ENCODE measurements at places on chromosomes 7 and 10. TPM values are rescaled to one million over a fixed set of nuclear protein-coding genes. Genes with fewer than 3 reads are reported as not detected.

The ZNF804B gene
- total RNA-seq, result not detected

The ALOX5 gene
- 183 TPM for total RNA-seq

- DNase-seq, result no peak
- peaks cover 17% of the 10 kb centered on the region for H3K4me1 ChIP-seq
- no peak overlapping the region for H3K4me3 ChIP-seq
- H3K36me3 ChIP-seq, result peaks cover 53% of the 10 kb centered on the region
- no peaks in the 10 kb centered on the region for H3K27me3 ChIP-seq
Measured at GRCh38 chr7:143296686-143297085, 8.5 kb downstream of the CASP2 start.

DNA sequence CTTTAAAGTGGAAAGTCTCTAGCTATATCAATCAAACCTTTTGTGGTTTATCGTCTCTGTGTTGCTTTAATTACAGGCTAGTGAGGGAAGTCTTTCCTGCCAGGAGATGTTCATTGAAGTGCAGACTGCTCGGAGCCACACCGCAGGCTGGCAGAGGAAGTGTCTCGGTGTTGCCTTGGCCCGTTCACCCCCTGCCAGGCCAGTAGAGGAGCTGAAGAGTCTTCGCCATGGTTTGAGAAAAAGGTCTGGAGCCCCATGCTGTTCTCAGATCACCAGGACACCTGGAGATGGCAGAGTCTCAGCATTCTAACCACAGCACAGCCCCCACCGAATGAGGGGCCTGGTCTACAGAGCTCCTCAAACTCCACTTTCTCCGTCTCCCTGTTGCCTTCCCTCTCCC is 275.9 kb upstream of the PLPP4 start:
- no peak for DNase-seq
- H3K36me3 ChIP-seq, result no peaks in the 10 kb centered on the region
- no peak overlapping the region for H3K4me3 ChIP-seq
- H3K27me3 ChIP-seq, result no peaks in the 10 kb centered on the region
- no peak overlapping the region for H3K27ac ChIP-seq

GRCh38 chr7:64990936-64991335 is at the start of gene ZNF117:
Gene ZNF117, minus strand, starts transcription at chr7:64991036.
- DNase-seq, result no peak
- H3K27me3 ChIP-seq, result no peaks in the 10 kb centered on the region
- H3K27ac ChIP-seq, result no peak within 1 kb of the TSS
- no peak within 1 kb of the TSS for H3K4me3 ChIP-seq
- peaks cover 18% of the 10 kb centered on the region for H3K36me3 ChIP-seq
- H3K4me1 ChIP-seq, result no peaks in the 10 kb centered on the region

GRCh38 chr7:99992330-99993038 is 16.7 kb upstream of the AZGP1 start:
- H3K27me3 ChIP-seq, result no peaks in the 10 kb centered on the region
- no peak for DNase-seq
- H3K36me3 ChIP-seq, result no peaks in the 10 kb centered on the region

DNA sequence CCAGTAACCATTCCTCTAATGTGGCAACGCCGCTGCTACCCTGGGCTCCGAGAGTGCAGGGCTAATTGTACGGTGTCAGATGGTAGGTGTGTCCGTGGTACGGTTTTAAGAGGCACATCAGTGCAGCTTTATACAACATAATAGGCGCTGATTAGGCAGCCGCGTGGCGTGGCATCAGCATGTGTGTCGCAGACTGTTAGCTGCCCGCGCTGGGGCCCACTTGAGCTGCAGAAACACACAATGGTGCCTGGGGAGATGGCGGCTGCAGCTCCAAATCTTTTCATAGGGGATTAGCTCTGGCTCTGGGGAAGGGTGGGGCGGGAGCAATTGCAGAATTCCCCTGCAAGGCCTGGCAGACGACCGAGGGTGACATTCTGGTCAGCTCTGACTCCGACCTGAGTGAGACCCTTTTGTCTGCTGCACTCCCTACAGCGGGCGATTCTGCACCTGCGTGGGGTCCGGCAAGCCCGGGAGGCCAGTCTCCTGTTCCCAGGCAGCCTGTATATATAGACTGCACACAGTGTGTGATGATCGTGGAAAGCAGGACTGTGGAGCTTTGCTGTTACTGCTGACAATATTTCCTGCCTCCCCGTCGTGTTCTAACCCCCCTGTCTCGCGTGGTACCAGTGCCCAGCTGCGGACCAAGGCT is 722.7 kb upstream of the CELF2 start:
- H3K27me3 ChIP-seq, result no peaks in the 10 kb centered on the region
- no peak overlapping the region for H3K27ac ChIP-seq
- DNase-seq, result peak; percentile 41
- no peak overlapping the region for H3K4me3 ChIP-seq
- no peaks in the 10 kb centered on the region for H3K4me1 ChIP-seq

All from upper lobe of left lung (tissue), 6 donors.